ENCODE measurements at places on chromosomes 12 and 14.

GRCh38 chr14:24361326-24361725 is 6.7 kb upstream of the NFATC4 start:
- no peak for DNase-seq

- DNase-seq: no peak
Observed at GRCh38 chr12:92703786-92704185, 997 bp downstream of the PLEKHG7 start.

DNA sequence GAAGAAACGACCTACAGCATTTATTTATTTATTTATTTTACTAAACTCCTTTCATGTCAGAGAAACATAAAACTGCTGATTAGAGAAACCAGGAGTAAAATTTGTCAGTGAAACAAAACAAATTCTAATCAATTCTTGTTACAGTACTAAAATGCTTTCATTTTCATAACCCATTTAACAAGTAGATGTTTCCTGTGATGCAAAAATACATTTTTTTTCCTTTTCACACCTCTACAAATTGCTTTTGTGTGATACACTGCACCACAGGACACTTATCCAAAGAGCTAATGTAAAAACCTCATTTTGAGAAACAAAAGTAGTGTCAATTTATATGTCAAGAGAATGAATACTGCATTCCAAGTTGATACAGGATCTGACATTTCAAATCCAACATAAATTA is 155.1 kb downstream of the SYT1 start:
- DNase-seq: no peak

DNA sequence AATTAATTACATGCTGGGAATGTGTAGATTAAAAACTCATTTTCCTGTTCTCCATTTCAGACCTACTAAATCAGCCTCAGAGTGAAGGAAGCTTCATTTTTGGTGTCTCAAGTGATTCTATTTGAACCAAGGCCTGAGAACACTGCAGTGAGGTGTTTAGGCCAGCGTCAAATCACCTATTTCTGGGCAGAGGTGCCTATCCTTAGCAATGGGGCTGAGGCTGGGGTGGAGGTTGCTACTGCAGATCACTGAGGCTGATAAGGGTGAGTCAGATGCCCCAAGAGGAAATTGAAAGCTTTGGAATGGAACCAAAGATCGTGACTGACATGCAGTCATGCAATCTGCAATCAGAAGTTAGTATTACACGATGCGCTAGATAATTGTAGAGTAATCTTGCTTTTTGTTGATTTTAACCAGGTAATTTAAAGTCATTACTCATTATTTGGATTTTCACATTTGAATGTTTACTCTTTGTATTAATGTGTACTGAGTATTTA is 4.4 kb downstream of the TXNRD1 start:
- peak; percentile 73 for DNase-seq

- DNase-seq: no peak
Observed at GRCh38 chr12:127656266-127656665, 610.7 kb upstream of the TMEM132C start.

GRCh38 chr12:12899530-12900380 is 8.4 kb downstream of the GPRC5A start:
- DNase-seq: no peak

DNA sequence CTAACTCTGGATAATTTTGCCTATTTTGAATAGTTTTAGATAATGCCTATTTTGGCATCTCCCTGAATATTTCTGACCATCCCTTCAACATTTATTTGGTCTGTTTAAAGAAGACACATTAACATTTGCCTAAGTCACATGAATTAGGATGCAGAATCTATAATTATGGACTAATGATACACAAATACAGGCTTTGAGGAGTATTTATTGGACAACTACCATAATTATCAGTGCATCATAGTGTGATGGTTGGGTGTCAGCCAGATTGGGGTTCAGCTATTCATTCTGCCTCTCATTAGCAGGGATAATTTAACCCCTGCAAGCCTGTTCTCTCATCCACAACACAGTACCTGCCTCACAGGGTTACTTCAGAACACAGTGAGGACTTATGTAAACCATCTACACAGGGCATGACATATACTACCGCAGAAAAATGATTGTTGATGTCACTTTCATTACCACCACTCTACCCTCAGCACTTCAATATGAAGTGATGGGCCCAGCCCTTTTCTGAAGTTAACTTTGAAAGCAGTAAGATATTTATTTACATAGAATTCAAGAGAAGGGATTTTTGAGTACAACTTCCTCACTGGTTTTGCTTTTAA is 14.4 kb downstream of the PRKCH start:
- no peak for DNase-seq

- no peak for DNase-seq
Observed at GRCh38 chr14:22997676-22998323, 12.1 kb downstream of the C14orf93 start.

- no peak for DNase-seq
Observed at GRCh38 chr14:21184254-21184653, 28.4 kb upstream of the OR5AU1 start.

DNA sequence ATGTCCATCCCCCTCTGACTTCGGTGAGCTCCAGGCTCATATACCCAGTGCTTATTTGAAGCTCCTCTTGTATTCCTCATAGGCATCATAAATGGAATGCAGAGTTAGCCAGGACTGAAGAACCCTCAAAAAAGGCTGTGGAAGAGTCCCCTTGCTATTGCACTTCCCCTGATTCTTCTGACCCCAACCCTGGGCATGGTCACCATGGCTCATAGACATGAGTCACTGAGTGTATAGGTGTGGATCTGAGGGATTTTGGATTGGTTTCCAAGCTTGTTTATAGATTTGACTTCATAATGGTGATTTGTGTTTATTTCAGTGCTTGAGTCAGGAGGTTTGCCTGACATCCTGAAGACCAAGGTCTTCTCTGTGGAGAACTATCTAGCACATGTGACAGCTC is 98.4 kb upstream of the SLC38A2 start:
- no peak for DNase-seq

- DNase-seq: no peak
Observed at GRCh38 chr12:45674181-45674977, 55.1 kb upstream of the ARID2 start.

GRCh38 chr12:106039242-106039641 is 99.5 kb downstream of the NUAK1 start:
- no peak for DNase-seq

DNA sequence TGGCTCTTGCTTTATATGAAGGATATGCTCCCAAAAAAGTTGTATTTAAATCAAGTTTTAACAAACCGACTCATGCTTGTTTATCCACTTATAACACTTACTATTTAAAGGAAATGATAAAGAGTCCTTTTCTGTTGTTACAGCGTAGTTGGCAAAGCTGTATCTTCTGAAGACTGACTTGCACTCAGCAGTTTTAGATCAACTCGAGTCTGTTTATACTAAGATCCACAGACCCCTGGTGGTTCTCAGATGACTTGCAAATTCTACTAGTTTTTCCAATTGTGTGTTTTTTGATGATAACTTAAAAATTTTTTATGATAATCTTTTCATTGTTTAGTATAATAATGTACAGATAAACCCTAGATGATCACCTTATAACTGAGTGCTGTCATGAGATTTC is 475.8 kb downstream of the RGS6 start:
- DNase-seq: no peak

DNA sequence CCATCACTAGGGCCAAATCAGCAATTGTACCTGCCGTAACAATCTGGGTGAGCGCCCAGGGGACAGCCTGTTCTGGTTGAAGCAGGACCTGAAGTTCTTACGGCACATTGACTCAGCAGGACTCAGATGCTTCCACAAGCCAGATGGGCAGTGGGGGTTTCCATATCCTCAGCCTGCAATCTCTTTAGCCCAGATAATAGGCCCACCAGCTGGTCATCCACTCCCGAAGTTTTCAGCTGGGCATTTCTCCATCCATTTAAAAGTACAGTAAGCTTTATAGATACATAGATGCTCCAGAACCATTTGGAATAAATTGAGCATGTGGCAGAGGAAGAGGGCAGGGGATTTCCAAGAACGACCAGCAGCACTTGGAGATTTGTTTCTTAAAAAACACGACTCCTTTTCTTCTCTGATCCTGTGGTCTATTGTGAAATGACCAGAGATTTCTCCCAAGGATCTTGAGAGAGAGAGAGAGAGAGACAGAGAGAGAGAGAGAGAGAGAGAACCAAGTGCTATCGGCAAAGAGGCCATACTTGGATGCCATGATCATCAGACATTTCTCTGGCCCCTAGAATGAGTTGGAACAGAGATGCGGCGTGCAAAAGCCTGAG is 74.8 kb upstream of the PLXNC1 start:
- DNase-seq: no peak

DNA sequence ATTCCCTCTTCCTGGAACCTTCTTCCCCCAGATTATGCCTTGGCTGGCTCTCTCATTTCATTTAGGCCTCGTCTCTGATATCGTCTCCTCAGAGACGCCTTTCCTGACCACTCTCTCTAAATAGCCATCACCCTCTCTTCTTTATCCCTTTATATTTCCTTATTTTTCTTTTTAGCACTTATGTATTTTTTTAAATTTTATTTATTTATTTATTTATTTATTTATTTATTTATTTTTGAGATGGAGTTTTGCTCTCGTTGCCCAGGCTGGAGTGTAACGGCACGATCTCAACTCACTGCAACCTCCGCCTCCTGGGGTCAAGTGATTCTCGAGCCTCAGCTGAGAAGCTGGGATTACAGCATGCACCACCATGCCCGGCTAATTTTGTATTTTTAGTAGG is 8.1 kb upstream of the ATP5MC2 start:
- no peak for DNase-seq

- DNase-seq: no peak
Observed at GRCh38 chr12:52066346-52067080, 3.3 kb upstream of the ATG101 start.

DNA sequence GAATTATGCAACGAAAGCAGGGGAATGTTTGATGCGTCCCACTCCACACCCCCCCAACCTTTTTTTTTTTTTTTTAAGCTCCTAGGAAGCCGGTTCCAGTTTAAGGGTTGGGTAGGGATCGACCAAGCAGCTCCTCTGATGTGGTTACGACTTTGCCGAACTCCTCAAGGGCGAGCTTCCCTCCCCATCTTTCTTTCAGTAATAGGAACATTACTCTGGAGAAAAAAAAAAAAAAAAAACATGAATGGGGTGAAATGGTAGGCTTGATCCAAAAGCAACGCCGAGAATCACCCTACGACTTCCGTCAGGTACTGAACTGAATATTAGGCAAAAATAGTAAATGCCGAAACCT is 9.6 kb downstream of the BMP4 start:
- no peak for DNase-seq

- peak; percentile 84 for DNase-seq
Observed at GRCh38 chr12:49015196-49015595, 3.4 kb downstream of the PRKAG1 start.
